Dermis microvascular lymphatic vessel endothelial cell (primary cell): ENCODE measurements at places on chromosomes 11 and 22.

- no peak for DNase-seq
These were observed 720.0 kb upstream of the CNTN5 start for GRCh38 chr11:98300719-98301118.

GRCh38 chr11:46176421-46176820 lies 55.2 kb upstream of the PHF21A start:
- DNase-seq: no peak

DNA sequence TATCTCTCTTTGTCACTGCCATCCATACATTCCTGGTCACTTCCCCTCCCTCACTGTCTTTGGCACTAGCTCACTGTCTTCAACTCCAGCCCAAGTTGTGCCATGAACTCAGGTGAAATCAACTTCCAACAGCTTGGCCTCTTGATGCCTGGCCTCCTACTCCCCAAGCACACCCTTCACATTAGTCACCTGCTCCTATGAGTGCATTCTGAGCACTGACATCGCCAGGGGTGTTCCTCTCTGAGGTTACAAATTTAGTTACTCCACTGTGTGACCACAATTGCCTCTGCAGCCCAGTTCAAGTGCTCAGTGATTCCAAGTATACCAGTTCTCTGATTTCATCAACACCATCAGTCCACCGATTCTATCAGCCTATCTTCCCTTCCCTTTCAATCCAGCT lies 10.8 kb downstream of the DRD2 start:
- DNase-seq: no peak

GRCh38 chr22:39883057-39883456 lies 10.5 kb downstream of the ENTHD1 start:
- no peak for DNase-seq

DNA sequence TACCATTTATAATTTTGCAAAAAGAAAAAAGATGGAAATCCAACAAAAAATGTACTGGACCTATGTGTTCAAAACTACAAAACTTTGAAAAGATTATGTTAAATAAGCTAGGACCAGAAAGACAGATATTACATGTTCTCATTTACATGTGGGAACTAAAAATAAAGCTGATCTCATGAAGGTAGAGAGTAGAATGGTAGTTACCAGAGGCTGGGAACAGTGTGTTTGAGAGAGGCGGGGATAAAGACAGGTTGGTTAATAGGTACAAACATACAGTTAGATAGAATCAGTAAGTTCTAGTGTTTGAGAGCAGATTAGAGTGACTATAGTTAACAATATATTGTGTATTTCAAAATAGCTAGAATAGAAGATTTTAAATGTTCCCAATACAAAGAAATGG lies 71.6 kb downstream of the USP47 start:
- DNase-seq: no peak

- no peak for DNase-seq
These were observed 10.6 kb downstream of the IFT27 start for GRCh38 chr22:36765131-36765942.
